Hepatocyte (in vitro differentiated cells): ENCODE measurements at places on chromosomes 2 and 18.
A peak's percentile ranks its signal among the peaks of the same experiment; 100 is the strongest.

GRCh38 chr2:68456198-68456597 lies 10.9 kb downstream of the FBXO48 start:
- DNase-seq: no peak

DNA sequence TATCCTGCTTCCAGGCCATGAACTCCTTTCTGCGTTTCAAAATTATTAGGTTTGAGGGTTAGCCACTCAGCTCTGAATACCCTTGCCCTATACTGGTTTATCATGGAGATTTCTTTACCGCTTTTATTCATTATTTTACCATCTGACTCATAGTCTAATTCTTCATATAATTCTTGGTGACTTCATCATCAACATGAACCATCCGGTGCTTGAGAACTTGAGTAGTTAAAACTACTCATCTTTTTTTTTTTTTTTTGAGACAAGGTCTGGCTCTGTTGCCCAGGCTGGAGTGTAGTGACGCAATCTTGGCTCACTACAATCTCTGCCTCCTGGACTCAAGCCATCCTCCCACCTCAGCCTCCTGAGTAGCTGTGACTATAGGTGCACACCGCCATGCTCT lies 94.2 kb upstream of the LHCGR start:
- no peak for DNase-seq

DNA sequence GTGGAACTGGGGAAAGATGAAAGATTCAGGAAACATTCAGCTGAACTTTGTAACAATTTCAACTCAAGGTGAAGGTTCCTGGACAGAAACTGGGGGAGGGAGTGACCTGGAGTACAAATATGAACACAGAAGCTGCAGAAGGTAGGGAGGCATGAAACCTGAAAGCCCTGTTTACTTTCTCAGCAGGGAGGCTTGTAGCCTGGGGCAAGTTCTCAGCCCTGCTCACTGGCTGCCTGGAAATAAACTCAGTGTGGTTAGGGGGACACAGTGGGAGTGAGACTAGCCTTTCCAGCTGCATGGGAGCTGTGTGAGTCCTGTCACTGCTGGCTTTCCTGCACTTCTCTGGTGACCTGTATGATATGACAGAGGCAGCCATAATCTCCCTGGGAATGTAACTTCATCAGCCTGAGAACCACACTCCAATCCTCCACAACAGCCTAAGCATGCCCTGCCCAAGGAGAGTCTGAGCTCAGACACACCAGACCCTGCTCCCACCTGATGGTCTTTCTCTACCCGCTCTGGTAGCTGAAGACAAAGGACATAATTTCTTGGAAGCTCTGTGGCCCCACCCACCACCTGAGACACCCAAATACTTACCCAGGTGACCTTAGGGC lies 77.0 kb downstream of the ZSWIM2 start:
- DNase-seq: no peak

GRCh38 chr2:159185401-159186130 lies 100.9 kb downstream of the WDSUB1 start:
- peak; percentile 42 for DNase-seq

- no peak for DNase-seq
Observed at GRCh38 chr2:196962325-196962724, 35.8 kb upstream of the PGAP1 start.

DNA sequence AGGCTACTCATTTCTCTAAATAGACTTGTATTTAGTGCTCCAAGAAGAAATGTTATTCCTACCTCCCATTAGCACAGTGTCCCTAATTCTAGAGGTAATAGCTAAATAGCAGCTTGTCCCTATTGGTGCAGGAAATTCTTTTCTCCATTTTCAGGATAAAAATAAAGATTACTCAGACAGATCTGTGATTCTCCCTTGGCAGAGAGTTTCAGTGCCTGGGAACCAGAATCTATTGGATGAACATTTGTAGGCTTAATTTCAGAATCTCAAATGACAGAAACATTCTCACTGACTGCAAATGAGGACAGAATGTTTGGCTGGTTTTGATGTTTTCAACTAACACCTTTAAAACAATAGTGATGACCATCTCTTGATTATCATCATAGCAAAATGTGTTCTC lies 33.3 kb upstream of the LGALSL start:
- DNase-seq: no peak

DNA sequence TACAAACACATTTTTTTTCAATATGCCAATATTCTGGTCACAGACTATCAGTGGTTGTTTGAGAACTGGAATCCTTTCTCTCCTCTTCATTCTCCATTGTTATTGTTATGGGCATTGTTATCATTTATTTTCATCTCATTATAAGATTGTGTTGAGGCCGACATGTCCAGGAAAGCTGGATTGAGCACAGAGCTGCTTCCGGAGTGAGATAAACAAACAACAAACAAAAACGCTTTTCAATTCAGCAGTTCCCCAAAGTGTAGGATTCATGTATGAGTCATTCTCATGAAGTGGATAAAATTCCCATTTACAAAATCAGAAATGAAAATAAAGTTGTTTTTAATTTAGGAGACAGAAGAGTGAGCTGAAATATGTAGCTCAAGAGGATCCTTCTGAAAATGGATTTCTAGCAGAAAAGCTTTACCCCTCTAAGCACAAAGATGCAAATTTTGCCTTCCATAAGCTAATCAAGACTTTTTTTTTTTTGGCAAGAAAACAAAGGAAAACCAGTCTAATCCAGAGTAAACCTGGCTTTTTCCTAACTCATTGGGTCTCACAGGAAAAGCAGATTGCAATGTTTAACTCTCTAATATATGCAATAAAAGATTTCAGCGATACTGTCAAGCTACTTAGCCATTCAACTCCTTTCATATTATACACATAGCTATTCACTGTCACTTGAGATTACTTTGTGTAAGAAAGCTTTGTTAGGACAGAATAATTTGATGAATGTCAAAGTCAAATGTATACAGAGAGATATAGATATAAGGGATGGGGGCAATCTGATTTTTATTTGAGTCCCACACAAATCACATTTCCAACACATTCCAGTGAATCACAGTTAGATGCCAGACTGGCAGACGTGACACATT lies 1441.7 kb upstream of the CELF4 start:
- DNase-seq: no peak

- no peak for DNase-seq
Observed at GRCh38 chr2:26873286-26873983, 25.5 kb downstream of the DPYSL5 start.

- no peak for DNase-seq
Observed at GRCh38 chr2:66940080-66940479, 457.1 kb upstream of the ETAA1 start.

DNA sequence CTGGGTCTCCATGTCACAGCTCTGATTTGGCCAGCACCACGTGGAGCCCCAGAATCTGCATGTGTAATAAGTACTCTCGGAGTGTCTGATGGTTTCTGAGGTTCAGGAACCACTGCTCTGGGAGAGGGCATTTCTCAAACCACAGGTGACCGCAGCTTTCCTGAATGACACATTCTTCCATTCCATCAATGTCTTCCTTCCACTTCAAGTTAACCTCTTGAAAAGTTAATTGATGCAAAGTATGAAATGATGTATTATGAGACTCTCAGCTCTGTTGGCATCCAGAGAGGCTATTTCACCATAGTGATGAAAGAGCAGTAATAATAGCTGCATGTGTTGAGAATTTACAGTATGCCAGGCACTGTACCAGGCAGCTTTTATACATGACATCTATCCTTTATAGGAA lies 61.3 kb upstream of the CRIM1 start:
- DNase-seq: no peak

- DNase-seq: no peak
Observed at GRCh38 chr18:69874058-69874457, 73.6 kb downstream of the CD226 start.

GRCh38 chr2:6073191-6074088 lies 381.3 kb downstream of the SOX11 start:
- DNase-seq: peak; percentile 22

- no peak for DNase-seq
Observed at GRCh38 chr18:44227501-44227900, 453.2 kb upstream of the SETBP1 start.

DNA sequence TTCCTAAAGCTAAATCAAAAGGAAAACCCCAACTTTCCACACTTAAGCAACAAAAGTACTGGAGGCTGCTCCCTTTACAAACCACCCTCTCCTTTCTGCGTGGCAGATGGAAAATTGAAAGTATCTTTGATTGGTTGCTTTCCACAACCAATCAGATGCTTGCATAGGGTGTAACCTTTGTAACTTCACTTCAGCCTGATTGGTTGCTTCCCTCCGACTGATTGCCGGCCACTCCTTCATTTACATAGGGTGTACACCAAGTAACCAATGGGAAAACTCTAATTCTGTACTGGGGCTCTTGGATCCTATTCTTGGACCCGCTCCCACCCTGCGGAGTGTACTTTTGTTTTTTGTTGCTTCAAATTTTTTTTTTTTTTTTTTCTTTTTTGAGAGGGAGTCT lies 297.7 kb downstream of the NCKAP5 start:
- DNase-seq: no peak

GRCh38 chr2:199602271-199602895 lies 144.6 kb upstream of the SATB2 start:
- no peak for DNase-seq

- no peak for DNase-seq
Observed at GRCh38 chr2:218713922-218714321, 3.3 kb downstream of the TTLL4 start.

DNA sequence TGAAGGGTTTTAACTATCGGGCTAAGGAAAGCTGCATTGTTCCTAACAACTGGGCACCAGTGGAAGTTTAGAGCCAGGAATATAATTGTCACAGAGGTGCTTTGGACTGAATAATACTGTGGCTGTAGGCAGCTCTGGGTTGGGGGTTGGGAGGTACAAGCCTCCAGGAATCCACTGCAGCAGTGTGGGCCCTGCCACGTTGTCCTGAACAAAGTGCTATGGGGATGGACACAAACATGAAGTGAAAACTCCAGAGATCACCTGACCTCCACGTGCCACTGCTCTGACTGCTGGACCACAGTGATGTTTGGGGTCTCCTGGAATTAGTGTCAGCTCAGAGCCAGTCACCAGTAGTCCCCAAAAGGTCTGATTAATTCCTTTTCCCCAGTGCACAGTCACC lies 110.9 kb downstream of the BCL2 start:
- DNase-seq: no peak
